Lung (tissue), 17 donors: ENCODE measurements at places on chromosomes 7 and 10.
A peak's percentile ranks its signal among the peaks of the same experiment; 100 is the strongest.

DNA sequence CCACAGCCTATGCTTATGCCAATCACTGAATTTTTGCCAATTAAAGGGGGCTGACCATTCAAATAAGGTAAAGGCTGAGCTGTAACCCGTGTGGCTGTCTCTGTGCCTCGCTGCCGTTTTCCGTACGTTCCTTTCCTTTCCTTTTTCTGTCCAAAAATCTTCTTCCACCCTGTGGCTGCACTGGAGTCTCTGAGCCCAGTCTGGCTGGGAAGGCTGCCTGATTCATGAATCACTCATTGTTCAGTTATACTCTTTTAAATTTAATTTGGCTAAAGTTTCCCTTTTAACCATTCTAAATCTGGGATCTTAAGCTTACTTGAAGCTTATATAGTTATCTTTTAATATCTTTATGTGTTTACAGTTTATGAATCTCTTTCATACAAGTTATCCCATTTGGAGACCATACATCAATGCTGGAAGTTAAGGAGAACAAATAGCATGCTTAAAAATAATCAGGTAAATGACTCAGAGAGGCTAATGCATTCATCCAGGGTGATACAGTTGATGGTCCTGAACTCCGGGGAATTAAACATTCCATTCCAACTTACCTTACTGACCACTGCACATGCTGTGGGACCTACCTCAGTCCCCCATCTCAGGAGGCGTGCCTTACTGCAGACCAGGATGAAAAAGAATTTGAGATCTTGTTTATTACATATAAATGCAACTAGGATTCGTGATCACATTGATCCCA is 385.3 kb upstream of the ADARB2 start:
- no peak for DNase-seq

DNA sequence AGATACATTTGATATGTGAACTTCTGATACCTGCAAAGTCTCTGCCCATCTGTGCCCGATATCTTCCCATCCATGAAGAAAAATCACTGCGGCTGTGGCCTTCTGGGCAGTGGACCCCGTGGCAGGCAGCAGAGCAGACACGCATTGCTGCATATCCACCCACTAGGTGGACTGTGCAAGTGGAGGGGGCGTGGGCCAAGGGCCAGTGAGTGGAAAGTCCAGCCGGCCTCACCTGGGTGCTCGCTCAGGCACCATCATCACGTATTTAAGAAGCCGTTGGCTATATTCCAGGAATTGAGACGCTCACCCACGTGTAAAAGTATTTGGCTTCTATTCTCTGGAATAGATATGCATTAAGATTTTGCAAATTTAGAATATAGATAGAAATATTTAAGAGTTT is 30.8 kb upstream of the SLC13A1 start:
- no peak for DNase-seq

DNA sequence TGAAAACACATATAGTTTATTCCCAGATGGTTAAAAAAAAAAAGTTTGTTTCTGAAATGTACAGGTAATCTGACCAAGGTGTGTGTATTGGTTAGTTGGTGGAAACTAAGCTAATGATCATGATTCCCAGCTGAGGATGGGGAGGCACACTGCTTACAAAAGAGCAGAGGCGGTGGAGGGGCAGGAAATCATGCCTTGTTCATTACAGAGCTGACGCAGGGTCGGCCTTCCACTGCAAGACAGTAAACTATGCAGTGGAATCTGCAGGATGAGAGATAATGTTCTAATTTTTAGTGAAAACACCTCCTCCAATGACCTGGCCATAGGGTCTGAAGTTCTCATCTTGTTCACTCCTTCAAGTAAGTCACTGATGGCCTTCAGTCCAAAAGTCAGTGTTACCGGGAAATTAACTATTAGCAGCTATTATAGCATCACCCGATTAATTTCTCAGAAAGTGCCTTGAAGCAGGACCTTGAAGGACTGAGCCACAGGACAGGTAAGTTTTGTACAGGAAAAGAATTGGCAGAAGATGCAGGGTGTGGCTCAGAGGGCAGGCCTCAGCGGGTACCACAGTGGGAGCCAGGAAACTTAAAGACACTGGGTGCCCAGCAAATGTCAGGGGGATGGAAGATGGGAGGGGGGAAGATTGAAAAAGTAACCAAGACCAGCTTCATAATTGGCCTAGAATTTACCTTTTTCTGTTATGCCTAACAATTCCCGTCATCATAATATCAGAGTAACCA is 36.0 kb downstream of the MYOF start:
- DNase-seq, result no peak

DNA sequence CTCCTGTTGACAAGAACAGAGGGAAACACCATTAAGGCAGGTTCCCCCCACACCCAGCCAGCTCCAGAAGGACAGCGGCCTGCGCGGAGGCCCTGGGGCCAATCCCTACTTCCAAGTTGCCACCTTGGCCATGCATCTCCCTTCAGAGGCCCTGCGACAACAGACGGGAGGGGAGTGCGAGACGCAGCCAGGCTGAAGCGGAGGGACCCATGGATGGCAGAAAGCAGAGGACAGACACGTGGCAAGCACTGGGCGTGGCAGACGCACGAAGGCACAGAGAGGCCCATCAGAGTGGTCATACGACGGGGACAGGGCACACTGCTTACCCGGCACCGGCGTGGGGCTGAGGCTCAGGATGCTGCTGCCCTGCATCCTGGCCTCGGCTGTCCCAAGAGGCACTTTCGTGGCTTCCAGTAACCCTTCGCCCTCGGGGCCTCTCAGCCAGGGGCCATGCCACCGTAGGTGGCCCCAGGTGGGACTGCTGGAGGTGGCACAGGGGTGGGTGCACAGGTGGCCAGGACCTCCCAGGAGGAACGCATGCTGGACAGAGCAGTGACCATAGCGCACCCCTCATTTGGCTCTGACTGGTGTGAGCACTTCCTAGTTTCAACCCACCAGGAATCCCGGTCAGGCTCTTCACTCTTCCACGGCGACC is 11.4 kb downstream of the CXCL12 start:
- DNase-seq, result no peak

GRCh38 chr10:96998329-96998888 is 166.3 kb downstream of the LCOR start:
- DNase-seq, result peak; percentile 70
